GM19239 (cell line): ENCODE measurements at places on chromosomes 5 and 9.

DNA sequence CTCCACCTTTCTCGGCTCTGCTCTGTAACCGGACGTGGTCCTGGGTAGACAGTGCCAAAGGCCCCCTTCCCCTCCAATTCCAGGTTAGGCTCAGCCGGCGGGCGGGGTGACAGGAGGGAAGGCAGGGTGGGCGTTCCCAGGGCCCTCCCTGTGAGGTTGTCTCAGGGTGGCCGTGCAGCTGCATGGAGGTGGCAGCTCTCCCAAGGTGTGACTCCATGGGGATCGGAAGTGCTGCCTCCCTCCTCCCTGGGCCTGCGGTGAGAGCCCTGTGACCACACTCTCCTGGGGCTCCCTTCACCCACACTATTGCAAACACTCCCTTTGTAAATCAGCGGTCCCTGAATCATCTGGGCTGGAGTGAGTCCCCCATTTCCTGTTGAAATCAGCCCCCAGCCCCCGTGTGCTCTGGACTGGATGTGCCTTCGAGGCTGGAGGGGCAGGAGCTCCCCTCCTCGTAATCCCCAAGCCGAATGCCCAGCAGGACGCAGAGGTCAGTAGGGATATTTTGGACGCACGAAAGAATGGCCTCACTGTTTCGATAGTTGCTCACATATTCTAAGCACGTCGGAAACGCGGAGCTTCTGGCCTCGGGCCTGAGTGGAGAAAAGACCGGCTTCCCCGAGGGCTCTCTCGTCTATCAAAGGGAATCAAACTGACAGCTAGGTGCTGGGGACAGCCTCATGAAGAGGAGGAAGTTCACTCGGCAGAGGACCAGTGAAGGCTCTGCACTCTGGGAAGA is 107.6 kb upstream of the COL5A1 start:
- no peak for DNase-seq

DNA sequence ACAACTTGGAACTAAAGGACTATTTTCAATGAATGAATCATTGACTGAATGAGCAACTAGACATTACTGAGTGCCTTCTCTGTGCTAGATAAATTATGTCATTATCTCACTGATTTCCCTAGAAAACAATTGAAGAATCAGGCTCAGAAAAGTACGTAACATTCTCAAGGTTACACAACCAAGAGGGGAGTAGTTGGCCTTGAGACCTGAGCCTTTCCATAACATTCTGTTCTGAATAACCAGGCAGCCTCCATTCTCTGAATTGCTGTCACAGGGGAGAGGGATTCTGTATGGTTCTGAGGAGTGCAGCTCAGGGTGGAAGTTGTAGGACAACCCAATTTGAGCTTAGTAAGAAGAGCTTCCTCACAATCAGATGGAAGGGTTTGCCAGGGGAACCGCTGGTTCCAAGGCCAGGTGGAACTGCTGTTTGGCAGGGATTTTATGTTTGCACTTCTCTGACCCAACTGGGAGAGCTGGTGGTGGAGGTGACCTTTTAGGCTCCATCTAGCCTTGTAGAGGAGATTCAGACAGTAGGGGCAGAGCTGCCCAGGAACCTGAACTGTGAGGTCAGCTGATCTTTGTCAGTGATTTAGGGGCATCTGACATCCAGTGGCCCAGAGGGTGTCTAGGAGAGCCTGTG is 16.3 kb downstream of the POLR1E start:
- no peak for DNase-seq

- peak; percentile 2 for DNase-seq
These were observed 165.6 kb downstream of the YTHDC2 start for GRCh38 chr5:113678924-113679575.

GRCh38 chr5:106843812-106844416 is 826.8 kb downstream of the EFNA5 start:
- DNase-seq = no peak

DNA sequence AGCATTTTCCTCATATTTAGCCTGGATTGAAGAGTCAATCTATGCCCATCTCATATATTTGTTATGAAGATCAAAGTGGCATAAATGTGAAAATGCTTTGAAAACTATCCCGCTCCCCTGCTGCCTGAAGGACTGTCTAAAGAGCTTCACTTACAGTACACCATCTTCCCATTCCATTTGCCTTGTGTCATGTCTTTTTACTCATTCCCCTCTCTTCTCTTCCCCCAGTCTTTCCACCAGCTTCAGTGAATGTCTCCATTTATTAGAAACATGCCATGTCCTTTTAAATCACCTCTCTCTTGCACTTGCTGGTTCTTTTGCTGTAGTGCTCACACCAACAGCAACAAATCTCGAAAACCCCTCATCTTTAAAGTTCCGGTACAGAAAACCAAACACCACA is 192.7 kb upstream of the SGCD start:
- no peak for DNase-seq

DNA sequence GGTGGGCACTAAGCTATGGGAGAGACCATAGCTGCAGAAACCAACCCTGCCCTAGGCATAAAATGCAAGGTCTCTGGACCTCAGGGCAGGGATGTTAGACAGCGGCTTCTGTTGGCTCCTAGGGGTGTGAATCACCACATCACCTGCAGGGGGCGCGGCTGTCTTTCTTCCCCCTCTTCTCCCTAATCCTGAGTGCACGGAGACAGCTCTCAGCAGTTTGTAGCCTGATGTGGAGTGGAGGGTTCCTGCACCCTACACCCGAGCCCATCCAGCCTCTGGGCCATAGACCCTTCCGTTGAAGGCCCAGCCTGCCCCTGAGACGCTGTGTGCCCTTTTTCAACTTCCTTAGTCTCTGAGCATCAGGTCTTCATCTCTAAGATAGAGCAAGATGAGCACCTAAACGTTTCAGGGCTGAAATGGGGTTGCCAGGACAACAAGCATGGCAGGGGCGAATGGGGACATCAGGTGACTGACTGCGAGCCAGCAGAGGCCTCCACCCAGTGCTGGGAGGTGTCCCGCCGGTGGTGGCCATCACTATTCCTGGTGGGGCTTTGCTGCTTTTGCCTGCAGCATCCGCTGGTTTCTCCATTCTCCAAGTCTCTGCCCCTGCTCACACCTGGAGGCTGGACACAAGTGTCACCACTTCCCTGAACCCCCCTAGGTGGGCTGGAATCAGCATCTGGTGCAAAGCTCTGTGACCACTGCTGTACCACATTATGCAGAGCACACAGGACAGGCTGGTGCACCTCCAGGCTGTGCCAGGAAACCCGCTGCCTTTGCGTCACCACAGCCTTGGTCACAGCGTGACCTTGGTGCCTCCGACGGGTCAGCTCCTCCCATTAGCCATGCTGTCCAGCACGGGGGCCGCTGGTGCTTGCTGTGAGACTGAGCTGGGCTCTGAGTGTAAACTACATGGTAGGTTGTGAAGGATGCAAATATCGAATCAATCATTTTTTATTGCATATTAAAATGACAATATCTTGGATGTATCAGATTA is 2.5 kb upstream of the SEC16A start:
- DNase-seq = peak; percentile 72

- DNase-seq = no peak
These were observed 32.9 kb upstream of the MAN2A1 start for GRCh38 chr5:109656829-109657228.

DNA sequence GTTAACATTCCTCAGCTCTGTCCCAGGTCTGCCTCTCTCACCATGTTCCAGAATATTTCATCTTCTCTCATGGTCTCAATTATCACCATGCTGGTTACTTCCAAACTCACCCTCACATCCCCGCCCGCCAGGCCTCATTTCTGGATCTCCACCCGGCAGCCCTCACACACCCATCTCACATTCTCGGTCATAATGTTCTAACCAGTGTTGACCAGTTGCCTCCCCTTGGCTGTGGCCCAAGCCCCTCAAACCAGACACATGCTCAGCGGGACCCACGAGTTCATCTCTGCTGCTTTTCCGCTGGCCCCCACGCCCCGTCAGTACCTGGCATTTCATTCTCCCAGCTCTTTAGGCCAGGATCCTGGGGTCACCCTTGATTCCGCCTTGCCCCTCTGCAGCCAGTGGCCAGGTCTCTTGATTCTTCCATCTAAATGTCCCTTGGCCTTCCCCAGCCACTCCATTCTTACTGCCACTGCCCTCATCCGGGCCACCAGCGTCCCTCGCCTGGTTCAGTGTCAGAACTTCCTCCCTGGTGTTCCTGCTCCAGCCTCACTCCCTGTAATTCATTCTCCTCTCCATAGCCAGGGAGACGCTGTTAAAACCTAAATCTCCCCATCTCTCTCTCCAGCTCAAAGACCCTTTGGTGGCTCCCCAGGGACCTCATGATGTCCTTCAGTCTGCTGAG is 141.7 kb downstream of the MVB12B start:
- no peak for DNase-seq
